ENCODE measurements at places on chromosomes 4 and X.

DNA sequence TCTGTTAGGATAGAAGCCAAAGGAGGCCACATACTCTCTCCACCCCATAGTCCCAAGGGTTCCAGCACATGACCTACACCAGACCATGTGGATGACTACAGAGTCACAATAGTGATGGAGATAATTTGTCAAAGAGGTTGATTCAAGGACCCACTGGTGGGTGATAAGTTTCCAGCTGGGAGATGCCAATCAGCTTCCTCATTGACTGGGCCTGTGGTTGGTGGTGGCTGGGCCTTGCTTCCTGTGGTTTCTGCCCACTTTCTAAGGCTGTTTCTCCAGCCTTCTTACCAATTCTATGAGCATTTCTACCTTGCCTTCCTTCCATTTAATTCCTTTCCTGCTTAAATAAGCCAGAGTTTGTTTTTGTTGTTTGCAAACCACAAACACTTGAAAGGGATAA is 95.5 kb upstream of the CPEB2 start:
- peak; percentile 12 for DNase-seq

DNA sequence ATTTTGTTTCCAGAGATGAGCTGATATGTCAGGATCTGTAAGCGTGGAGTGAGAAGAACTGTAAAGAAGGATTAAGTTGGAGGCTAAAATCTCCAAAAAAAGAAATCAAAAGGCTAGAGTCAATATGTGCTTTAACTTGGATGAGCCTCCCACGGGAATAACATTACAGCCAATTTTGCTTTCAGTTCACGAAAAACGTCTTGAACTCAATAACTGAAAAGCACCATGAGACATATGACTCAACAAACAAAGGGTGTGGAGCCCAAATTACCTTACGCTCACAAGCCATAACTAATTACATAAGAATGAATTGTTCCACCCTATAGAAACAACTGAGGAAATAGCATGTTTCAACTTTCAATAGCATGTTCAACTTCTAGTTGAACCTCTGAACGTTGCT is 22.3 kb downstream of the TMPRSS11D start:
- DNase-seq, result no peak

DNA sequence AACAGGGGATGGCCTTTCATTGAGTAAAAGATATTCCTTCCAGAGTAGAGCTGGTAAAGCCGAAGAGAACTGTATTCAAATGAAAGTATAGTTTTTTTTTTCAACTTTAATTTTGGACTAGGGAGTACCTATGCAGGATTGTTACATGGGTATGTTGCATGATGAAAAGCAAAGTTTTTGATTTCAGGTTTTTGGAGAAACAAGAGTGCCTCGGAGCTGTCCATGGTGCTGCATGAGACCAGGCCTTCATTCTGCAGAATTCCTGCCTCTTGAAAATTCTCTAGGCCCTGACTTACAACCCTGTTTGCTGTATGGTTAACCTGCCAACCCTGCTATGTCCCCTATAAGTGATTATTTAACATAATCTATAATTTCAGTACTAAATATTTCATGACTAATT is 1065.7 kb upstream of the FTHL17 start:
- peak; percentile 4 for DNase-seq

DNA sequence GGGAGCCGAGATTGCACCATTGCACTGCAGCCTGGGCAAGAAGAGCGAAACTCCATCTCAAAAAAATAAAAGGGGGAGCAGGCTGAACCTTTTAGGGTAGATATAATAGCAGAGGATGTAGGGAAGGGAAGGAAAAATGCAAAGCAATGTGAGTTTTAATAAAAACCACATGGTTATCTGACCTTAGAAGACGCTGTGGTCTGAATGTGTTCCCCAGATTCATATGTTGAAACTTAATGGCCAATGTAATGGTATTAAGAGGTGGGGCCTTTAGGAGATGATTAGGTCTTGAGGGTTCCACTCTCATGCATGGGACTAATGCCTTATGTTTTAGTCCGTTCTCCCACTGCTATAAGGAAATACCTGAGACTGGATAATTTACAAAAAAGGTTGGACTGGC is 114.1 kb upstream of the STX18 start:
- DNase-seq, result no peak
